ENCODE measurements at places on chromosomes 12 and 14.

GRCh38 chr14:24875203-24875838 is 174.6 kb downstream of the STXBP6 start:
- DNase-seq, result no peak

DNA sequence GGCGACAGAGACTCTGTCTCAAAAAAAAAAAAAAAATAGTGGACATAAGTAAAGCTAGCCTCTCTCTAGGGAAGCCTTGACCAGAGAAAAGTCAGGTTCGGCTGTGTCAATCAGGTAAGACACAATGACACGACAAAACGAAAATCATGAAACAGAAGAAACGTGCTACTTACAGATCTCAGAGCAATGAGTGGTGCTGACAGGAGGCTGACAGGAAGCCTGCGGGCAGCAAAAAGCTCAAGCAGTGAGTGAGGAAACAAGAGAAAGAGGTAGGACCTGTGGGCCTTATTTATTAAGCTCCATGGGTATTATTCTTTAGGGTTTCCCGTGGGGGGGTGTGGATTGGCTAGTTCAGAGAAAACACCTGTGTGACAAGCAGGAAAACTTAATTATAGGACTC is 363.1 kb downstream of the KCNH5 start:
- DNase-seq, result no peak

DNA sequence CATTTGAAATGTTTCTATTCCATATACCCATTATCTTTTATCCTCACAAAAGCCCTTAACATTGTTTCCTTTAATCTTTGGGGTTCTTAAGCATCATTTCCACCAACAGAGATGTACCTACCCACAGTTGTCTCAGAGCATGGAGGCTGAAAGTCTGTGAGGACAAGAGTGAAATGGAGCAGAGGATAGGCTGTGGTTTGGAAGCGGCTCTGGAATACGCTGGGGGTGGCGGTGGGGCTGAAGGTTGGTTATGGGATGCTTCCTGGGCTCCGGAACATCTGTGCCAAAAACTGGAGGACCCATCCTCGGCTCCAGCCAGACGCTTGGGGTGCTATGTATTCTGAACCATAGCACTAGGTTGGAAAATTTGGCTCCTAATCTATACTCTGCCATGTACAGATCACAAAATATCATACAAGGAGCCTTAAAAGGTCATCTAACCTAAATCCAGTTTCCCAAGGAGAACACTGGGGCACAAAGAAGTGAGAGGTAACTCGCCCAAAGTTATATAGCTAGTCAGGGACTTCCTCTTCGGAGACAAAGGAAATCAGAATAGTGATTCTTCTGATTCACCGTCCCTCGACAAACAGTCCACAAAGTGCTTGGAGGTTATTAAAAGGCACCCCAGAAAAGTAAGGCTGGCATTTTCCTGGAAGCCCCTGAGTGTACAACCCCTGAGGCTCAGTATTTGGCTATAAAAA is 2.5 kb downstream of the PPP1R3E start:
- DNase-seq, result no peak

DNA sequence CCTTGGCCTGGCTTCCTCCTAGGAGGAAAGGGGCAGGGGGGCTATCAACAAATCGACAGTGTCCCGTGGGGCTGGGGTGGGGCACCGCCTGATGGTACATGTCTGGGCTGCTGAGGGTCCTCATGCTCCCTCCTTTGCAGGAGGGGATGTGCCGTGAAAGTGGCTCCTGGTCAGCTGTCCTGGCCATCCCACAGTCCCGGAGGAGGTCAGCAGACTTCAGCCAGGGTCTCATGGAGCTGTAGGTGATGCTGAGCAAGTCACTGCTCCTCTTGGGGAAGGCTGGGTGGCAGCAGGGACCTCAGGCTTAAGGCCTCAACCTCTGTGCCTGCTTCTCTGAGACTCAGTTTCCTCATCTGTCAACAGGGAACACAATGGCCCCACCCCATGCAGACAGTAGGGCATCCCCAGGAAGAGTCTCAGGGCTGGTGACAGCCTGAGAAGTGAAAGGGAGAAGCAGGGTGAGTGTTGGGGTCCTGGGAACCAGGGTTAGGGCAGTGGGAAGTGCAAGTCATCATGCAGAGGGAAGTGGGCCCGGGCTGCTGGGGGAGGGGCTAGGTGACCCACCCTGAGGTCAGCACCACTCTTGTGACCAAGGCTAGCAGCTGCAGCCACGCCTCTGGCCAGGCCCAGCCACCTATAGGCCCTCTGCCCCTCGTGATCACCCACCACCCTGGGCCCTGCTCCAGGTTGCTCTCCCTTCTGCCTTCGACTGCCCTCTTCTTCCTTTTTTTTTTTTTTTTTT is 4.4 kb upstream of the TNFAIP2 start:
- DNase-seq, result no peak

- DNase-seq, result no peak
Measured at GRCh38 chr12:53065470-53065869, 13.7 kb downstream of the SPRYD3 start.

GRCh38 chr14:32019276-32019675 is 57.8 kb upstream of the ARHGAP5 start:
- no peak for DNase-seq

GRCh38 chr12:11622876-11623281 is 26.6 kb upstream of the ETV6 start:
- DNase-seq, result no peak

DNA sequence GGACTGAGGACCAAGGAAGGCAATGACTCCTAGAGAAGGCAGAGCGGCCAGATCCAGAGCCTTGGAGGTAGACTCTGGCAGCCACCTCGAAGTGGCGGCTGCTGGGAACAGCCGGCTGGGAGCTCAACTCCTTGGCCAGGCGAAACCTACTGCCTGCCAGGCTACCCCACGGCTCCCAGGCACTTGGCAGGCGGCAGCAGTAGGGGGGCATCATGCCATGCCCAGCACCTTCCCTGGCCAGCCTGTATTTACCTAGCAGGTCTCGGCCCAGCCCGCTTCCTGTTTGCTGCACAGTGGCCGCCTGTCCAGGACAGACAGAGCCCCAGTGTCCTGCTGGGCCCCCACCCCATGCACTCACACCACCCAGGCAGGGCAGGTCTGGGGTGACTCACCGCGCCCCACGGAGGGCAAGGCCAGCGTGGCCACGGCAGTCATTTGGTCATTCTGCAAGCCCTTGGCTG is 10.2 kb downstream of the TRPV4 start:
- no peak for DNase-seq

DNA sequence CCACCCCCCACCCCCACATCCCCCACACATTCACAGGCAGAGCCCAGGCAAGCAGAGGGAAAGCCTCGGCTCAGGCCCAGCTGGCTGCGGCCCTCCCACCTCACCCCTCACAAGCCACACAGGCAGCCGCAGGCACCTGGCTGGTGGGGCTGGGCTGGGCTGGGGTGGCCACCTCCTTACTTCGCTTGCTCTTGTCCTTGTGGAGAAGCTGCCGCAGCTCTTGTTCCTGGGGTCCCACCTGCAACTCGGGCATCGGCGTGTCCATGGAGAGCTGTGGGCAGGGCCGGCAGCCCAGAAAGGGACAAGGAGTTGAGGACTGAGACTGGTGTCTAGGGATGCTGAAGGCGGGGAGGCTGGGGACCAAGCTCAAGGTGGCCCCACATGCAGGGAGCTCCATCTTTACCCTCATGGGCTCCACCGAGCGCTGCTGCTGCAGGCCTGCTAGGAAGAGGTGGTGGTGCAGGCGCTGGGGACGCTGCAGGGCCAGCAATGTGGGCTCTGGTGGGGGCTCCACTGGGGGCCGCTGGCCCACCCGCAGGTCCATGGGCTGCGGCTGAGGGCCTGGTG is 21.2 kb downstream of the HDAC7 start:
- no peak for DNase-seq

DNA sequence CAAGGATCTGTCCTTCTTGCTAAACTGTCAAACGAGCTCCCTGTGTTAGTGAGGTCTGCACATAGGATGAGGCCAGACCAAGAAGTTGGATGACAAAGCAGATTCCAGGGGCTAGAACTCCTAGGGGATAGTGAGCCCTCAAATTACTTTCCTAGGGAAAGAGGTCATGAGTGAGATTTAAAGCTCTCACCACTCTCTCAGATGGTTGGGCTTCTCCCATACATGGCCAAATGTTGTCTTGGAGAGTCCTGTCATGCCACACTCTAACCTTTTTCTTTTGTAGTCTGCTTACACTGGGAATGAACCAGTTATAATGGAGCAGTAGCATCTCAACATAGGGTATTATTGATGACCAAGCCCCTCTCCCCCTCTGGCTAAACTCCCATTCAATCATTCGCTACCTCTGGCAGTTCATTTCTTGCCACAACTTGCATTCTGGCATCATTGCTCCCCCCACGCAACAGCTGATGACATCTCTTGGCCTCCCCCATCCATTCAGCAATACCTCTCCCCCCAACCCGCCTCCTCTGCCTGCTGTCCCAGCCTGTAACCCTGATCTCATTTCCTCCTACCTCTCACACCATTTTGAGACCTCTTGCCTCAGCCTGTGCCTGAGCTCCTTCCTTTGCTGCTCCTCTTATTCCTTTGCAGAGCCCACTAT is 64.7 kb upstream of the CISTR start:
- DNase-seq, result no peak

DNA sequence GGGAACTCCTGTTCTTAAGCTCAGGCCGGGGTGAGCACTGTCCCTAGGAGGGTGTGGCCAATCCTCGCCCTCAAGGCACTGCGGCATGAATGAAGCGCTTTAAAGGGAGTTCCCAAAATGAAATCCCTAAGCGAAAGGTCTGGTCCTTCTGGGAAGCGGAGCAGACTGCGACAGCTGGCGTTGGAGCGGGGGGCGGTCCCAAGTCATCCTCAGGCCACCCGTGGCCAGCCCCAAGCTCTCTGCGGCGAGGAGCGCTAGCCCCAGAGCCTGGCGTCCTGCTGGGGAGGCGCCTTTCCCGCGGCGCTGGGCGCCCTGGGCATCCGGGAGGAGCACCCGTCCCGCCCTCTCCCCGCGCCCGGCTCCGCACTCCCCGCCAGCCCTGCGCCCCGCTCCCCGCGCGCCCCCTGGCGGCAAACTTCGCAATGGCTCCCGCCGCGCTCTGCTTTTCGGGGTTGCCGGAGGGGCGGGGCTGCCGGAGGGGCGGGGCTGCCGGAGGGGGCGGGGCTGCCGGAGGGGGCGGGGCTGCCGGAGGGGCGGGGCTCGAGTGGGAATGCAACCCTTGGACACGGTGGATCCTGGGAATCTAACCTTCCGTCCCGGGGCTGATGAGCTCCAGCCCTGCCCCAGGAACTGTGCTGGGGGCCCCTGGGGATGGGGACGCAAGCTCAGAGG is 25.4 kb downstream of the ZBTB42 start:
- DNase-seq, result peak; percentile 99

GRCh38 chr12:71684081-71684480 is 1.8 kb upstream of the TMEM19 start:
- no peak for DNase-seq

DNA sequence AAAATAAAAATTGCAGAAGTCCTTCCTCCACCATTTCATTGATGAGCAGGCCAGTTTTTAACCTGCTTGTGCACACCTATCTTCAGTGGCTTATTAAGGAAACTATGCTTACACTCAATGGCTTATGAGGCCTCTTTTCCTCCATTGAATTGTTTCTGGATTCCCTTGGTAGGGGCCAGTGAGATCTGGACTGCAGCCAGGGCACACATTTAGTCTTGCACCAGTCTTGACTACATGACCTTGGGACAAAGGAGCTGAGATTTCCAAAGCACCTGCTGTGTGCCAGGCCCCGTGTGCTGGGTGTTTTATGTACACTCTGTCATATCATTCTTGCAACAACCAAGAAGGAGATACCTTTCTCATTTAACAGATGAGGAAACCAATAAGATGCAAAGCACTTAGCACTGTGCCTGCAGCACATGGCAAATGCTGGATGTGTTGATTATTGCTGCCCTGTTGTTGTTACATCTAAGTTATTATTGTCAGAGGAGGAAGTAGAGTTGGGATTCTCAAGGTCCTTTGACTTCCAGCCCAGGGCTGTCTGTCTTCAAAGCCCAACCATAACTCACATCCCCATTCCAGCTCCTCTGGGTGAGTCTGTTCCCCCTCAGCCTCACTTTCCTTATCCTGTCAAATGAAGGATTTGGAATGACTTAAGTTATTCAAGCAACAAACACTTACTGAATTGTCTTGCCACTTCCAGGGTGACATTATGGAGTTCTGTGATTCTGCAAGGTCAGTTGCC is 31.6 kb upstream of the RIN3 start:
- no peak for DNase-seq

DNA sequence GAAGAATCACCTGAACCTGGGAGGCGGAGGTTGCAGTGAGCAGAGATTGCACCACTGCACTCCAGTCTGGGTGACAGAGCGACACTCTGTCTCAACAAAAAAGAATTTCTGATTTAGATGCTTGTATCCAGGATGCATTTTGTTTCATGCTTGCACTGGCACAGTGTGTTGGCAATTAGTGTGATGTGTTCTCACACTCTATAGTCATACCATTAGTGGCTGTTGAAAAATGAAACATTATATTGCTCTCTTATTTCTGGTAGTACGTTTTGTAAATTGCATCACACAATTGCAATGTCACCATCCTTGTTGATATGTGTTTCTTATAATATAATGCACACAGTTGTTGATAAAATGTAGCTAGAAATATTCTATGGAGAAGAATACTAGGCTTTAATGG is 51.3 kb upstream of the RMST start:
- no peak for DNase-seq

DNA sequence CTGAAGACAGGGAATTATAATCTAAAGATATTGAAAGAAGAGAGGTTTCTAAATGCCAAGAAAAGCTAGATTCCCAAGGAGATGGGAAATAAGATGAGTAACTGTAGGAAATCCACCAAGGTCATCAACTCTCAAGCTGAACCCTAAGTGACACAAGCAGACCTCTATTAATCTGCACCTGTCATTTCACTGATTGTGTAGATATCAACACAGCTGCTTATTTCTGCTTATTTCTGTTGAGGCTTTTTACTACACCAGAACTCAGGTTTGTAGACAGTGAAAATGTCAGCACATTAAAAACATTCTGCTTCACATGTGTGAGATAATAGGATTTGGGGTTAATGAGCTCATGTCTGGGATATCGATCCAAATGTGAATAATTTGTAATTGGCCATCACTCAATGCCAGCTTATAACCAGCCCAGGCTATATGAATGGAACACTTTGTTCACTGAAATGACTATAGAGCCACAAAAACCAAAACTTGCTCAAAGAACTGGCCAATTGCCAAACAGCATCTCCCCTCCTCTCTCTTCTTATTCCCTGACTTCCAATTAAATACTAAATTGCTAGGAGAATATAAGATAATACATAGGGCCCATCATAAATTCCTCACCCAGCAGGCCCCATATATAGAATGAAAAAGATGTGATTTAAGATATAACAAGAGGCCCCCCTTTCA is 188.7 kb upstream of the ARID2 start:
- no peak for DNase-seq

DNA sequence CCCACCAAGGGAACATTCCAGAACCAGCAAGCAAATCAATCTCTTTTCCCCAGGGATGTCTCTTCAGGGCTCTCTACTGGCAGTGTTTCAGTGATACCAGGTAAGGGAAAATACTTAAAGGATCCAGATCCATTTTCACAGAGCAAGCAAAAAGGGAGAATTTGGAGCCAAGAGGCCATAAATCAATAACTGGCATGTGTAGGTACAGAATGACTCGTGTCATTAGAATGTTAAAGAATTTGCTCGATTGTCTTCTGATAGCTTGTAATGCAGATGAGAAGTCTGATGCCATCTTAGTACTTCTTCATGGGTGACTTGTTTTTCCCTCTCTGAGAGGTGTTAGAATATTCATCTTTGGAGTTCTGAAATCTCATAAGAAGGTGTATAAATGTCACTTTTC is 242.9 kb downstream of the KTN1 start:
- DNase-seq, result no peak

All from nephron progenitor cell (in vitro differentiated cells).